COR-L47 (cell line): ENCODE measurements at places on chromosomes 5 and 9.

GRCh38 chr5:173772384-173773059, 115.6 kb upstream of the CPEB4 start:
- DNase-seq, result no peak

- DNase-seq, result no peak
Measured at GRCh38 chr9:77421506-77422265, 226.4 kb downstream of the GNA14 start.

GRCh38 chr9:110977259-110977709, 61.0 kb downstream of the LPAR1 start:
- no peak for DNase-seq

DNA sequence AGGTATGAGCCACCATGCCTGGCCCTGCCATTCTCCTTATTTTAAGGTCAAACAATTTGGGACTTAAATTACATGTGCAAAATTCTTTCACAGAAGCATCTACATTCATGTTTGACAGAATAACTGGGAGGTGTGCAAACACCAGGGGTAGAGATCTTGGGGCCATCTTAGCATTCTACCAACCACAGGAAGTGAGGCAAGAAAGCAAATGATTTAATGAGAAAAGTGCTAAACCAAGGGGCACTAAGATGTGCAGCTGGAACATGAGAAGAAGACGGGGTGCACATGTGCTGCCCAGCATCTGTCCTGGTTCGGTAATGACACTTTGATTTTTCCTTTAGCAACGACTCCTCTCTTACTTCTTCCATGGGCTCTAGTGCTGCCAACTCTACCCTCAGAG, 1.2 kb upstream of the F12 start:
- DNase-seq, result no peak

DNA sequence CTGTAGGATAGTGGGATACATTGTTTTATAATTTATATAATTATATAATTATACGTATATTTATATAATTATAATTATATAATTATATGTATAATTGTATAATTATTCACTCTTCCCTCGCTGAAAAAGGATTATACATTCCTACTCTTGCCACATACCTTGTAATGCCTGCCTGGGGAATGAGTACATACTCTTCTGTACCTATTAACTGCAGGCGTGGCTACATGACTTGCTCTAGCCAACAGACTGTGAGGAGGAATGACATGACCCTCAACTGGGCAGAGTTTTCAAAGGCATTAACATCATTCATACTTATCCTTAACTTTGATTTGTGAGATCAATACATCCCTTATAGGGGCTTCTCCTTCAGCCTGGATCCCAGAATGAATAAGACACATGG, 19.1 kb downstream of the ERMP1 start:
- no peak for DNase-seq

DNA sequence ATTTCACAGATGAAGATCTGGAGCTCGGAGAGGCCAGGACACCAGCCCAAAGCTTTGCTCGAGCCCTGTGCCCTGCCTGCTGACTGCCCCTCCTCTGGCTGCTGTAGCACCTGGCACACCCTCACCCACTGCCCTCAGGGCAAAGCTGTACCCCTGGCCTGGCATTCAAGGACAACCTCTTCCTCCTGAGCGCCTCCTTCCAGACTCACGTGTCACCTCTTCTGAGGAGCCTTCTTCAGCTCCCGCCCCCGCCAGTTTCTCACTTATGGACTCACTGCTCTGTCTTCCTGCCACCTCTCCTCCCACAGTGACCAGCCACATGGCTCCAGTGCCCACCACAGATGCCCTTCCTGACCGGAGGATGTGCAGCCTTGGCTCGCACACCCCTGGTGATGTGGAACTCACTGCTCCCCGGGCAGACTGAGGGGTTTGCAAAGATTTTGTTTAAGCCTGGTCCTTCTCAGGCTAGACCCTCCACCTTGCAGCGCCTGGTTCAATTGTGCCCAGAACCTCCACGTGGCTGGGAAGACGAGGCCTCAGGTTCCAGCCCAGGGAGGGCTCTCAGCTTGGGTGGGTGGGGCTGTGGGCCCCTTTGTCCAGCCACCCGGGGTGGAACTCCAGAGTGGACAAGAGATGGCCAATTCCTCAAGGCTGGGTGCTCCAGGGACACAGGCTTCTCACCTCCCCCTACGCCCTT, 46.6 kb upstream of the PHYKPL start:
- no peak for DNase-seq

DNA sequence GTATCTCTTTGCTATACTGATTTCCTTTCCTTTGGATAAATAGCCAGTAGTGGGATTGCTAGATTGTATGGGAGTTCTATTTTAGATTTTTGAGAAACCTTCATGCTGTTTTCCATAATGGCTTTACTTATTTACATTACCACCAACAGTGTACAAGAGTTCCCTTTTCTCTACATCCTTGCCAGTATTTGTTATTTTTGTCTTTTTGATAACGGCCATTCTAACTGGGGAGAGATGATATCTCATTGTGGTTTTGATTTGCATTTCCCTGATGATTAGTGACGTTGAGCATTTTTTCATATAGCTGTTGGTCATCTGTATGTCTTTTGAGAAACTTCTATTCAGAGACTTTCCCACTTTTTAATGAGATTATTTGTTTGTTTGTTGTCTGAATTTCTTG, 25.8 kb downstream of the NADK2 start:
- no peak for DNase-seq

- DNase-seq, result no peak
Measured at GRCh38 chr5:109399092-109399759, 10.5 kb downstream of the PJA2 start.

DNA sequence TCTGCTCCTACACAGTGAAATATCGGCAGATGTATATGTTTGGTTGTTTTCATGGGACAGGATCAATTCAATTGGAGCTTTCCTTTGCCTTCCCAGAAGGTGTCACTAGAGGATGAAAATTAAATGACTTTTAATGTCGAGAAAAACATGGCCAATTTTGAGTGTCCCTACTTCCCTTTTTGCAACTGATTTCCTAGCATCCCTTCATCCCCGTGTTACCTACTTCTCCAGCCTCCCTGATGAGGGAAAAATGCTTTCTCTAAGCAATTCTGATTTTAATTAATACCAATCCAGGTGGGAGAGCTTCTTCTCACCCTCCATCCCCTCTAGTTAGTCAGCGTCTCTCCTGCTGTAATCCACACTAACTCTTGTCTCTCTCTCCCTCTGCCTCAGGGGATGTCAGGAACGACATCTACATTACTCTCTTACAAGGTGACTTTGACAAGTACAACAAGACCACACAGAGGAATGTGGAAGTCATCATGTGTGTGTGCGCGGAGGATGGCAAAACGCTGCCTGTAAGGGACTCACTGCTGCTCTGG, 64.9 kb downstream of the DOCK2 start:
- DNase-seq, result peak; percentile 37

- no peak for DNase-seq
Measured at GRCh38 chr5:144004146-144004545, 166.3 kb downstream of the YIPF5 start.

DNA sequence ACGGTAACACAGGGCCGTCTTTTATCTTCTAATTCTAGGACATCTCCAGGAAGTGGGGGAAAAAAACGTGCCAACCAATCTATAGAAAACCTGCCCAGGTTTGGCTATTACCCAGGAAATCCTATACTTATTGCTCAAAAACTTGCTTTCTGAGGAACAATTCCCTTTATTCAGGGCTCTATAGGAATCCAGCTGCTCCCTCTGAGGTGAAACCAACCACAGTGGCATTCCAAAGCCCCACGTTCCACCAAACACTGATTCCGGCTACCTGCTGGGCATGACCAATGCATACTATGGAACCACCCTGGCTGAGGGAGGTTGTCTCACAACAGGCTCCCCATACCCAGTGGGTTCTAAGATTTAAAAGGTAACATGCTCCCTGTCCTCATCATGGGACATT, 57.6 kb downstream of the GLIS3 start:
- no peak for DNase-seq

GRCh38 chr9:121185178-121185745, 16.4 kb downstream of the RAB14 start:
- DNase-seq, result no peak

DNA sequence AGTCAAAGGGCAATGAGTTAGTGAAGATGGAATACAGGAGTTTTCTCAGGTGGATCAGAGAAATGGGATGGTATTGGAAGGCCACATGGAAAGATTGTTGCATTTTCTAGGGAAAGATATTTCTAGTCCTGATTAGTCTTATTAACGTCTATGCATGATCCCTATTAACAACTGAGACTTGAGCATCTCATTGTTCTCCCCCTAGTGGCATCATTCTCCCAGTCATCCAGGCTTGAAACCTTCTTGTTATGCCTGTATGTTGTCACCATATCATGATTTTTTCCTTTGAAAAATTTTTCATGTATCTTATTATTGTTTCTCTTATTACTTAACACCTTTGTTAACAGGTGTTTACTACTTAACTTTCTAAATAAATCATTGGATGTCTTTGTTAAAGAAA, 34.4 kb downstream of the KIF2A start:
- DNase-seq, result no peak

DNA sequence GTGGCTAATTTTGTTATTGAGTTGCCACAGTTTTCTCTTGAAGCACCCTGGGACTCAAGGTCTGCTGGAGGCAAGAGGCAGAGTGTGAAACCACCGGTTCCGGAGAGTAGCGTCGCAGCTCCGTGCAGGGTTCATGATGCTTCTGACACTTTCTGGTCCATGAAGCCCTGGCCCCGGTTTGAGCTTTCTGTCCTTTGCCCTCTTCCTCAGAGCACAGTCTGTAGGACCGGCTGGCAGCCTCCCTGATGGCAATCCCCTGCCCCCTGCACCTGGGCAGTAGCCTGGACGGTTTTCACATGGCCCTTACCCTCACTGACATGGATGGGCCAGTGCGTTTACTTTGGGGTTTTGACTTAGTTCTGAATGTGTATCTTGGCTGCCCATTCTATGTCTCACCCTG, 111.9 kb downstream of the PJA2 start:
- DNase-seq, result no peak

DNA sequence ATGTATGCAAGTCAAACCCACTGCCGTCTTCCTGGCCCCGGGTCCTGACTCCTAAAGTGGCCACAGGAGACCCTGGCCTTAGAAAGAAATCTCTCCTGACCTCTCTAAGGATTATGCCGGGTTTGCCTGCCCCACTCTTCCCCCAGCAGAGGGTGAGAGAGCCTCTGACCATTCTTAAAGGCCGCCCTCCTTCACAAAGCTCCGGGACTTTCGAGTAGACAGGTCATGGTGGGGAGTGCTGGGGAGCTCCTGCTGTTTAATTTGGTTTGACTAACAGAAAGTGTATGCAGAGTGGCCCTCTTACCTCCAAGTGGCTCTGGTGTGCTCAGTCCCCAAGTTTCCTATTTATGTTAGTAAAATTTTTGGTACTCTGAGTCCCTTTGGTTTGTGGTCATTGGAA, 111.8 kb downstream of the LRRC70 start:
- DNase-seq, result no peak

- DNase-seq, result no peak
Measured at GRCh38 chr9:29564564-29564963, 1991.3 kb upstream of the C9orf72 start.

GRCh38 chr5:126462239-126463014, 39.2 kb downstream of the GRAMD2B start:
- no peak for DNase-seq

DNA sequence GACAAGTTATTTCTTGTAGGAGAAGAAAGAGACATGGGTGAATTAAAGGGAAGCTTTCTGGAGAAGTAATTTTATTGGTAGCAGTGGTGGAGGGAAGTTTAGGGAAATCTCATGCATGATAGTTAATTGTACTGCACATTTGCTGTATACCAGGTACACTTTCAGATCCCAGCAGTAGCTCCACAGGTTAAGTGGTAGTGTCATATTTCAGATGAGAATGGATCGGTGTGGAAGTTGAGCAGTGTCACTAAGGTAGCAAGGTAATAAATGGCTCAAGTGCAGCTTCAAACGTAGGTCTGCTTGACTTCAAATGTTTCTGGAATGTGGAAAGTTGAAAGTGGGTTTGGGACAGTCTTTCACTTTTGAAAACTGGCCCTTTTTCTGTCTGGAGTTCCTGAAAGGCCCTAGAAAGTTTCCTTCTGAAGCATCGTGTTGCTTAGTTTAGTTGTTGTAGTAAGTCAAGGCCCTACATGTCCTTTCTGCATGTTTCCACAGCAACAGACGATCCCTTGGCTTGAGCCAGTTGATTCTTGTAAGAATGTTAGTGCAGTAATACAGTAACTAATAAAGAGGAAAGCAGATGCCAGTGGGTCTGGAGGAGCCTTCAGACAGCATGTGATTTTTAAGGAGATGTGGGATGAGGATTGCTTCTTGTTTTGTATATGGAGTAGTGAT, 3.7 kb downstream of the CLTA start:
- DNase-seq, result no peak

- DNase-seq, result peak; percentile 11
Measured at GRCh38 chr5:54844905-54845566, 140.4 kb downstream of the ESM1 start.

DNA sequence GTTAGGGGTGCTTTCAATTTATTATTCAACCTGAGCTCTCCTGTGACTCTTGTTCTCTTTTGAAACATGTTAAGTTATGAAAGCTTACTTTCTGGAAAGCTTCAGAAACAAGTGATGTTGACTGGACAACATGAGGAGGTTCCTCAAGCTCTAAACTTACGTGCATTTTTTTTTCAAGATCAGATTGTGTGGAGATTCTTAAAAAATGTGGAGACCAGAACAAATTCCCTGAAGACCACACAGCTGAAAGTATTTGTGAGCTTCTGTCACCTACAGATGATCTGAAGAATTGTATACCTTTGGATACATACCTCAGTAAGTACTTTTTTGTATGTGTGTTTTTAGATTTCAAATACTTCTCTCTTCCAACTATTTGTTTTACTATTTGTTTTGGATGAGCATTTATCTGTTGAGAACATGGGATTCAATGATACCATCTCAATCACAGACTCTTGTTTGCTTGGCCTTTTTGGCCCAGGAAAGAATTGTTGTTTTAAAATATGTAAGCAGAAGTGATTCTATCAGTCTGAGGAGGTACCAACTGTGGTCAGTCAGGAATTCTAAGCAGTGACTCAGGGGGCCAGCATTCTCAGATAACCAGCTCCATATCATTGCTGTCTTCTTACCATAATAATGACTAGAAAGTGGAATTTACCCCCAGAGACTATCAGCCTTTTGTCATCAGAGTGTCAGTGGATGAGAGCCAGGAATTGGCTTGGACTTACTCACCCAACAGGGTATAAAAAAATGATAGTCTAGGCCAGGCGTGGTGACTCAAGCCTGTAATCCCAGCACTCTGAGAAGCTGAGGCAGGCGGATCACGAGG, 34.4 kb upstream of the GLIPR2 start:
- no peak for DNase-seq

DNA sequence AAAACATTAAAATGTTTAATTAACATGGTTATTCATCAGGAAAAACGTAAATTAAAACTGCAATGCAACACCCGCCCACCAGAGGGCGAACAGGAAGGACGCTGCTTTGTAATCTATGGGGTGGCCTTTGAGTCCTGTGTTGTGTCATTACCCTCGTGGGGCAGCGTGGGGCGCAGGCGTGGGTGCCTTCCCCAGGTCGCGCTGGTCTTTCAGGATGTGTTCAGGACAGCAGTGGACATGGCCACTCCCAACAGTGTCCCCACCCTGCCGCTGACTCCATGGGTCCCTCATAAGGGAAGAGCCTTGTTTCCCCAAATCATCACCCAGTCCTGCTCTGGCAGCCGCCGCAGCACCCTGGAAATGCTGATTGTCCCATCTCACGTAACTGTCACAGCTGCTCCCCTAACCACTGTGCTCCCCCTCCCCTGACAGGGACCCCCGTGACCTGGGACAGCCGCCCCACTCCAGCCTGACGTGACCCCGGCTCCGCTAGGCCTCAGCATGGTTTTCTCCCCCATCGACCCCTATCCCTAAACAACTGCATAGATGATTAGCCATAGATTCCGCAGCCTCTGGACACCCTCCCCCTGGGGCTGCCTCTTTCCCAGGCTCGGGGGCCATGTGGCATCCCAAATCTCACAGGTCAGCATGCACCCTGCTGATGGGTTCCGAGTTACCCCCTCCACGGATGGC, 36.4 kb downstream of the GLT6D1 start:
- DNase-seq, result no peak
